ENCODE measurements at places on chromosomes 2 and 18.

DNA sequence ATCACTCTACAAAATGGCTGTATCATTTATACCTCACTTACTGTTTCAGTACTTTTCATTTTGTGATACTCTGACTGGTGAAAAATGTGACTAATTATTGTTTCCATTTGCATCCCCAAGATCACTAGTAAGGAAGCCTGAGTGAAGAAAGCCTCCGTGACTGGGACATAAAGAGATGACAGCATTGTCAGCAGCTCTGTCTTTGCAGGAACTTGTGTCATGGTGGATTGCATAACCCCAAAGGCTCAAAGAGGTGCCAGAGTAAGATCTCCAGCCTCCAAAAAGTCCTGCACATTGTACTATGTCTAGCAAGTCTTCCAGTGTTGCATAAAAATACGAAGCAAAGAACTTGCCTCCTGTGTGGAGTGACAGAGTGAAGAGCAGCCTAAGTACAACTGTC is 187.5 kb upstream of the CRIM1 start:
- DNase-seq, result no peak

GRCh38 chr2:134225841-134226240 is 28.0 kb upstream of the MGAT5 start:
- no peak for DNase-seq

DNA sequence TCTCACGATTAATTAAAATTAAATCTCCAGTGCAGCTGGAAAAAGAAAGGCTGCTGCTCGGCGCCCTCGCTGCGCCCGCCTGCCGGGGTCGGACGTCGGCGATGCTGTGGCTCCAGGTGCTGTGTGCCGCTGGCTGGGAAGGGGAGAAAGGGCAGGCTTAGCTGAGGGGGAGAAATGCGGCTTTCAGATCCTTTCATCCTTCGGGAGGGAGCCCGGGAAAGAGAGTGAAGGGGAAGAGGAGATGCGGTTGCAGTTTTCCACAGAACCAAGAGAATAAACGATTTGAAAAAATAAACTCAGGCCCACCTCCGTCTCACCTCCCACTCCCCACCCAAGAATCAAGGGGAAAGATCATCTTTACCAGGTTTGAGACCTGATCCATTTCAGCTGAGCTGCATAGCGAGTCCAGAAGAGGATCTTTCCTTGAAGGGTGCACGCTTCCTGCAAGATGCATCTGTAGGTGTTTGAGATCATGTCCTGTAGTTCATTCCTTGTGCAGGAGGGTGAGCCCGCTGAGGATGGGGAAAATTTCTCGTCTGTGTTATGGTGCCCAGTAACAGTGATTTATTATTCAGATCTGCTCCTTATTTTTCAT is 495 bp downstream of the TMEM169 start:
- DNase-seq, result no peak

DNA sequence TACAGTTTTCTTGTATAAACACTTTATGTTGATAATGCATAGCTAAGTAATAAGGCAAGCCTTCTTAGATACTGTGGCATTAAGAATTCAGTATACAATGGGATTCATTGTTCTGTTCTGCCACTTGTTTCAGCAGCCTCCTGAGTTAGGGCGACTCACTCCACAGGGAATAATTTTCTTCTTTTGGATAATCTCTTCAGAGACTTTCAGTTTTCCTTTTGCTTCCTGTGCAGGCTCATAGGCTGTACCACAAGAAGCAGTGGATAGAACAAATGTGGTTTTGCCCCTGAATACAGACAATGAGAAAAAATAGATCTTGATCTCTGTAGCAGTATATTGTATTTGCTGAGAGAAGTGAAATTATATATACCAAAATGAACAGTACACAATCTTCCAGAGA is 298.0 kb downstream of the ZNF407 start:
- DNase-seq, result no peak
